NCI-H1105 (cell line): ENCODE measurements at places on chromosomes 1 and 21.
A peak's percentile ranks its signal among the peaks of the same experiment; 100 is the strongest.

- DNase-seq: no peak
Measured at GRCh38 chr1:77556045-77556444, 126.4 kb downstream of the ZZZ3 start.

DNA sequence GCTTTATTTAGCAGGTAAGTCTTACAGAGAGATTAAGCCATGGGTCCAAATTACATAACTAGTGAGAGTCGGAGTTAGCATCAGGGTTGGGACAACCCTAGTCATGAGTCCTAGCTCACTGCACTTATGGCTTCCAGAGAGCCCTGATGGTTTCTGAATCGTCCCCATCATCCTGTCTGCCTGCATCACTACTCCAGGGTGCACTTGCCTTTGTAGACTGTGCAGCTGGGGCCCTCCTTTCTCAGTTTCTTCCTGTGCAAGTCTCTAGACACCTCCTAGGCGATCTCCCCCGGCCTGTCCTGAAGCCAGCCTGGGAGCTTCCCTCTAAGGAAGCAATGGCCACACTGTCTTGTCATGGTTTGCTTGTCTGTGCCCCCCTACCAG is 37.1 kb downstream of the KIAA0040 start:
- no peak for DNase-seq

GRCh38 chr1:202462342-202463076 is 114.0 kb downstream of the PPP1R12B start:
- no peak for DNase-seq

- no peak for DNase-seq
Measured at GRCh38 chr1:225209153-225209552, 218.7 kb downstream of the LBR start.

DNA sequence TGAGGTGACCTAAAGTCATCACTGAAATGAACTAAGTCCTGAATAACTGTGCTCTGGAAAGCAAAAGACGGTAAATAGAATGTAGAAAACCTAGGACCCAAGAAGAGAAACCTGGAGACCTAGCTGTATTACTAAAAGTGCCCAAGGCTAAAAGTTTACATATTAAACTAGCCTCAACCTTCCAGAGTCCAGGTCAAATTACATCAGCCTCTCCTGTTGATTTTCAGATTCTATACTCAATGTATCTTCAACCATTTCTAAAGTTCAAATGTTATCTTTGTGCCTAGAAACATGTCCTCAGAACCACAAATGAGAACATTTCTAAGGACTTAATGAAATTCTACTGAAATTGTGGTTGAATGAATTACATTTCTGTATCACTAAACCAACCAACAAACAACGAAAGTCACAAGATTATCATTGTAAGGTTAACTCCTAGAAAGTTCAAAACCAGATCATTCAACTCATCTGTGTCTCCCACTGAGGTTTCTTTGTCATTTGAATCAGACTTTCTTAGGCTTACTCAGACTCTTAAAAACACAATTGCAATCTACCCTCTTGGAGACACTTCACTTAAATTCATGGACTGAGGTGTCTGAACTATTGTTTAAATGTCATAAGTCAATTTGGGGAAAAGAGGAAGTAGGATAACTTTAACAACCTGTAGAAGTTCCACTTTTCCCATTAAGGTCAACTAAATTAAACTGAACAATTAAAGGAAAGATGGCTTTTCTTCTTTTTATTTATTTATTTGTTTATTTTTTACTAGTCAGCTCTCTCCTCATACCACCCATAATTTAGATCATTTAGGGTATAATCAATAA is 207.7 kb downstream of the BARHL2 start:
- DNase-seq: no peak

DNA sequence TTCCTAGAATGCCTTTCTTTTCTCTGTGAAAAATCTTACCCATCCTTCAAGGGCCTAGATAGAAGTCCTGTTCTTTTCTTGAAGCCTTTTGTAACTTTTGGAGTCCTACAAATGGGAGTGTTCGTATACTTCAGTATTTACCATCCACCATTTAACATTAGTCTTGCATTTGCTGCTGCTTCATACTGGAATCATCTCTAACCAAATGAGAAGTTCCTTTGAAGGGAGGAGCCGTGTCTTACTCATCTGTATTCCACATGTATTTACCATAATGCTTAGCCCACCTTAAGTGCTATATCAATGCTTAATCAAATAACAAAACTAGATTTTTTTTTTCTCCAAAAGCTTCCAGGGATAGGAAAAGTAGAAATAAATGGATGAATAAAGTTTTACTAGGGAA is 7.1 kb downstream of the PRDX6 start:
- DNase-seq: no peak

DNA sequence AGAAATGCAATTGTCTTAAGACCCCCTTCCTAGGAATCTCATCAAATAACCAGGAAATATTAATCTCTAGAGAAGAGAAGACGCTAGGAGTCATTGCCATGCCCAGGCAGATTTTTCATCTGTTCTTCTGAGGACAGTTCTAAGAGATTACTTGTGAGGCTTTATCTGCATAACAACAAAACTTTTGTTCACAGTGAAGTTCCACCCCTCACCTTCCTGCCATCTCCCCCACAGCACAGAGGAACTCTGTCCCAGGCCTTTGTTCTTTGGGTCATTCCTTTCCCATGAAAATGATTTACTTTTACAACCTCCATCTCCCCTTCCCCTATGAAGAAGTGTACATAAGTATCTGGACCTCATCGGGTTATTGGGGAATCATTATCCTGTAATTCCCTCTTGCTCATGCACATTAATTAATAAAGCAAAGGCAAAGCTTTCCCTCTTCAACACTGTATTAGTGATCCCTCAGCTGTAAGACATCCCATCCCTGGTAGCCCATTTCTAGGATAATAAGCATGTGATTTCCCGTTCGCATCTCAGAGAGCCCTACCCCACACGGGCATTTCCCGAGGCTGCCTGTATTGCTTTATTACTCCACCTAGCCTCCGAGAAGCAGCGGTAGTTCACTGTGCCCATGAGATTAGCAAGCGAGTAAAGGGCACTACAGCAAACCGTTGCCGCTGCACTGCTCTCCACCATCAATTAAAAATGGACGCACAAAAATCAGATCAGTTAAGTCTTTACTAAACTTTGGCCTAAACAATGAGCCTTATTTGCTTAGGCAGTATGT is 384.4 kb upstream of the CAMK1G start:
- no peak for DNase-seq

- DNase-seq: no peak
Measured at GRCh38 chr1:91850708-91851107, 35.2 kb downstream of the TGFBR3 start.

- DNase-seq: no peak
Measured at GRCh38 chr1:106223213-106223612, 833.3 kb upstream of the PRMT6 start.

DNA sequence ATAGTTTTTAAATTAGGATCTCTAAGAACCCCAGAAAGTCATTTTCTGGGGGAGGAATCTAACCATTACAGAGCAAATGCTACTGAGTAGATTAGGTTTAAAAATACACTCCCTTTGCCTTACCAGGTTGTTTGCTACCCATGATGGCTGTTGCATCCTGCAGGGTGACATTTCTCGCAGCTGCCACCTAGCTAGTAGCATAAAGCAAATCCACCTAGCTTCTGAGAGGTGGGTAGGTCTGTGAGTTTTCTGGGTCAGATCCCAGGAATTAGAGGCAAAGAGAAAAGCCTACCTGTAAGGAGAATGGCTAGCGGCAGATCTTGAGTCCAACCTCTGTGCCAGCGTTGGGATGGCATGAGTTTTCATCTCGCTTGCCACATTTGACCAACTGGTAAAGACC is 95.9 kb downstream of the DAB1 start:
- no peak for DNase-seq

- no peak for DNase-seq
Measured at GRCh38 chr1:56409112-56409691, 170.2 kb downstream of the PLPP3 start.

GRCh38 chr1:114702737-114703136 is 7.4 kb upstream of the AMPD1 start:
- DNase-seq: no peak

- no peak for DNase-seq
Measured at GRCh38 chr21:44329086-44329889, 9.9 kb downstream of the CFAP410 start.

- DNase-seq: no peak
Measured at GRCh38 chr1:80989455-80989854, 811.3 kb upstream of the ADGRL2 start.

GRCh38 chr1:8797216-8797615 is 20.2 kb downstream of the RERE start:
- DNase-seq: no peak

DNA sequence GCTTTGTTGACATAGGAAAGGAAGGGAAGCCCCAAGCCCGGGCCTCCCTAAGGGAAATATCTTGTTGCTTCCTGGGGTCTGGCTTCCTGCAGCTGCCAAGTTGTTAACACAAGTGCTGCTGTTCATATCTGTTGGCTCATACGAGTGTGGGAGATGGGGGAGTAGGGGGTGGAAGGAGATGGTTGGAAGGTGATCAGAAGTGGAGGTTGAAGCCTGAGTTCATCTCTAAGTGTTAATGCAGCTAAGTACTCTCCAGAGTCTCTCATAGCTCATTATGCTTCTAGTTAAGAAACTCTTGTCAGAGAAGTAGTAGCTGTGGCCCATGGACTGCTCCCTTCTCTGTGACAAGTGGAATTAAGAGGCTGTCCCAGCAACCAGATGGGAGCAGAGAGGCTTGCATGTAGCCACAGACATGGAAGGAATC is 319.2 kb upstream of the SPAG17 start:
- no peak for DNase-seq

DNA sequence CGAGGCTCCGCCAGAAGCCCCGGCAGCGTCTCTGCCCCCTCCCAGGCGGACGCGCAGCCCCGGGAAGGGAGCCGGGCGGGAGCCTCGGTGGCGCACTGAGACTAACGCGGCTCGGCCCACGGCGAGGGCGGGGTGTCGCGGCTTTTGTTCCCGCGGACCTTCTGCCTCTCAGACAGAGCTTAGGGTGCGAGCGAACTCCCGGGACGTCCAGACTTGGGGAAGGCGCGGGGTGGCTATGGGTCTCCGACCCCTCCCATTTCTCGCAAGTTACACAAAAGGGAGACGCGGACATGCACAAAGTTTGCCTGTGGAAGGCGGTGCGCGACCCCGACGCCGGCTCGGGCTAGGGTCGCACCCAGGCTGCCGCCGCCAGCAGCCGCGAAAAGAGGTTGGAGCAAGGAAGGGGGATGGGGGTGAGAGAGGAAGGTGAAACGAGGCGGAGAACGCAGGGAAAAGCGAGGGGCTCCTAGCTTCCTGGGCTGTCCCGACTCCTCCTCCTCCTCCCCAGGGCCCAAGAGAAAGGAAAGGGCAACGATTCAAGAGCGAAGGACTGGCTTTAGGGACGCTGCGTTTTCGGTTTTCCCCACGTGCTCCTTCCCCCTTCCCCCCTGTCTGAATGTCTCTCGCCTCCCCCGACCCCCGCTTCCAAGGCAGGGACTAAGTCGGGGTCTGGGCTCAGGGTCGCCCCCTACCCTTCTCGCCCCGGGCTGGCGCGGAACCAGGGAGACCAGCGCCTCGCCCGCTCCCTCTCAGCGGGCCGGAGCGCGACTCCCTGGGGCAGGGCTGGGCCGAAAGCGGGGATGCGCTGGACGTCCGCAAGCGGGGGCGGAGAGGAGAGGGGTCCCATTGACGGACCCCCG is 729 bp downstream of the APP start:
- peak; percentile 63 for DNase-seq

- DNase-seq: no peak
Measured at GRCh38 chr1:160206421-160207117, 1.4 kb downstream of the PEA15 start.

DNA sequence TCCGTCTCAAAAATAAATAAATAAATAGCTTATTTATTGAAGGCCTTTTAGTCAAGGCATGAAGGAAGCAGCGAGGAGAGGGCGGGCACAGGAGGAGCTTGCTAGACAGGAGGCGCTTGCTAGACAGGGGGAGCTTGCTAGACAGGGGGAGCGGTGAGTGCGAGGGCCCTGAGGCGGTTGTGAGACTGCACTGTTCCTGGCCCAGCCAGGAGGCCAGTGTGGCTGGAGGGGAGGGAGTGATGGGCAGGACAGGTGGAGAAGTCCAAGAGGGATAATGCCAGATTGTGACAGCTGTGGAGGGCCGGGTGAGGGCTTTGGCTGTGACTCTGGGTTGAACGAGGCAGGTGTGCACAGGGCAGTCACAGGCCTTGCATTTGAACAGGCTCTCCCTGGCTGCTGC is 18.2 kb downstream of the KIF17 start:
- no peak for DNase-seq

DNA sequence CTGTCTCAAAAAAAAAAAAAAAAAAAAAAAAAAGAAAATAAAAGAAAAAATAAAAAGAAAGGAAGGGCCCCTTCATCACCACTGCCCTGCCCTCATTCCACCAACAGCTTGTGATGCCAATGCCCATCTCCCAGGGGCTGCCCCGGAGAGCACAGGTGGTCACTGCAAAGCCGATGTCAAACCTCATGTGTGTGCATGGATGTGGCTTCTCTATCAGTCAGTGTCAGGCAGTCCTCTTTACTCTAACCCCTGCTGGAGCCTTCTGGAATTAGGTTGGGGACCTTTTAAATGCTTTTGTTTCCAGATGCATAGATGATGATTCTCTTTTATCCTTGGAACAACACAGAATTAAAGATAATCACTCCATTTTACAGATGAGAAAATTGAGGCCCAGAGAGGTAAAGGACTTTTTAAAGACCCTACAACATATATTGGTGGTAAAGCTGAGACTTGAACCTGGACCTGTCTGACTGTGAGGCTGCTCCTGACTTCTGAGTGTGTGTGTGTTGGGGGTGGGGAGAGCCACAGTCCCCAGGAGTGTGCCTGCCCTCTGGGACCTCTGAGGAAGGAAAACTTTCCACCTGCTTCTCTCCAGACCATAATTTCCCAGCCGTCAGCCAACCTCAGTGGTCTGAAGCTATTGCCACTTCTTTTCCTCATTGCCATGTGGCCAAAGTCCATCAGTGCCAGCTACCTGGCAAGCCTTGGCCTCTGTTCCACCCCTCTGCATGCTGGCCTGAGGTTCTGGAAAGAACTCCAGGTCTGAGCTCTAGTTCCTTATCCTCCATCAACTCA is 3.0 kb upstream of the TMEM54 start:
- DNase-seq: no peak

GRCh38 chr1:201790261-201790660 is 38.7 kb upstream of the IPO9 start:
- DNase-seq: no peak

DNA sequence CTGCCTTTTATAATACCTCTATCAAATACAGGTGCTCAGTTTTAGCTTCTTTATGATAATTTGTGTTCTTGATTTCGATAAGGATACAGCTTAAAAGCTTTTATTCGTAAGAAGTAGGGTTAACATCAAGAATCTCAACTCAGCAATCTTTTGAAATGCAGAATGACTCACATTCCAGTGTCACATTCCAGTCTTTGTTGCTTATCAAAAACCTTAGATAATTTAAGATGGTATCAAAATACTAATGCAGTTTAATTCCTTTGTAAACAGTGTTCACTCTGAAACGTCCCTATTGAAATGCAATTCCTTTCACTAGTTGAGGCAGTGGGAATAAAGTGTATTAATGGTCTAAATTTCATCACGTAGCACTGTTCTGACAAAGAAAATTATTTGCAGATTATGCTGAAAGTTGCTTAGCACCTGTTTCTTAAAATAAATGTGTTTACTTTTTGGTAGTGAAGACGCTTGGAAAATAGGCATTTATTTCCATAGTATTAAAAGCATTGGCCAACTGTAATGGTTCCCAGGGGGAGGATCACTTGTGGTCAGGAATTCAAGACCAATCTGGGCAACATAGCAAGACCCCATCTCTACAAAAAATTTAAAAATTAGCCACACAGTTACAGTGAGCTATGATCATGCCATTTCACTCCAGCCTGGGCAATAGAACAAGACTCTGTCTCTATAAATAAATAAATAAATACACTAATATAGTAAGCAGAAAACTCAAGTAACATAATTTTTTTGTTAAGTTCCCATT is 10.1 kb upstream of the CNN3 start:
- DNase-seq: no peak
